ENCODE measurements at places on chromosomes 2 and 18.

- no peak for DNase-seq
Measured at GRCh38 chr2:204251158-204251997, 293.9 kb upstream of the PARD3B start.

DNA sequence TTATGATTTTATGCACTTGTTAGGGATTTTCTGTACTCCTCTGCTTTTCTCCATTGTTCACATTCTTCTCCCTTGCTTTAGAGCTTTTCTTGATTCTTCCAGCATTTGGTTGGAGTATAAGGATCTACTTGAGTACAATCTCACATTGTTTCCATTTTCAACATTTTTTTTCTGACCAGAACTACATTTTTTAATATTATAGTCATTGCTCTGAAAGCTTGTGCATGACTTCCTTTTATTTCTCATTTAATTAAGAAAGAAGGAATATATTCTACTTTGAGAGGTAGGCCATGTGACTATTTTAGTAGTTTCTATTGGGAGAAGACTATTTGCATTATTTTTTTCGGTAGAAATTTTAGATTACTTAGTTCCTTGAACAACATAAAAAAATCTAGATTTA lies 200.4 kb downstream of the TMEM247 start:
- peak; percentile 53 for DNase-seq

- DNase-seq = no peak
Measured at GRCh38 chr2:45923701-45924100, 272.2 kb downstream of the PRKCE start.

- no peak for DNase-seq
Measured at GRCh38 chr2:215718890-215719289, 283.0 kb upstream of the FN1 start.

Measured in ELR (cell line).